Sigmoid colon (tissue), 7 donors: ENCODE measurements at places on chromosomes 1 and 21. TPM values are rescaled to one million over a fixed set of nuclear protein-coding genes. Genes with fewer than 3 reads are reported as not detected.

Gene C4BPA
- total RNA-seq = not detected

Gene ADAM30
- total RNA-seq = not detected

Gene HMCN1
- 22.7 TPM for total RNA-seq

Gene ZNF695
- total RNA-seq = 0.14 TPM

Gene WNT2B
- 4.2 TPM for total RNA-seq

Gene MFAP2
- 15.8 TPM for total RNA-seq

Gene LCE3E
- total RNA-seq = not detected

Gene COL9A2
- total RNA-seq = 3.6 TPM

Gene FMN2
- 13.7 TPM for total RNA-seq

Gene GBP5
- 1.4 TPM for total RNA-seq

Gene FCER1A
- 3.3 TPM for total RNA-seq

Gene PLOD1
- 76.2 TPM for total RNA-seq

Gene C4BPB
- 0.82 TPM for total RNA-seq

Gene IL20
- not detected for total RNA-seq

Gene SLFNL1
- total RNA-seq = 0.36 TPM

Gene TENT5C
- total RNA-seq = 2.8 TPM

Gene CCDC185
- not detected for total RNA-seq

Gene PGLYRP4
- total RNA-seq = not detected

Gene ARHGEF19
- total RNA-seq = not detected

Gene S100A12
- not detected for total RNA-seq

Gene NTNG1
- total RNA-seq = 32.5 TPM

Gene FNDC5
- 0.66 TPM for total RNA-seq

Gene OR2M3
- not detected for total RNA-seq

Gene C1orf94
- total RNA-seq = not detected

Gene RALGPS2
- 23.8 TPM for total RNA-seq

Gene ARTN
- total RNA-seq = not detected
